MV-4-11 (cell line): ENCODE measurements at places on chromosomes 11 and 22.
A peak's percentile ranks its signal among the peaks of the same experiment; 100 is the strongest.

DNA sequence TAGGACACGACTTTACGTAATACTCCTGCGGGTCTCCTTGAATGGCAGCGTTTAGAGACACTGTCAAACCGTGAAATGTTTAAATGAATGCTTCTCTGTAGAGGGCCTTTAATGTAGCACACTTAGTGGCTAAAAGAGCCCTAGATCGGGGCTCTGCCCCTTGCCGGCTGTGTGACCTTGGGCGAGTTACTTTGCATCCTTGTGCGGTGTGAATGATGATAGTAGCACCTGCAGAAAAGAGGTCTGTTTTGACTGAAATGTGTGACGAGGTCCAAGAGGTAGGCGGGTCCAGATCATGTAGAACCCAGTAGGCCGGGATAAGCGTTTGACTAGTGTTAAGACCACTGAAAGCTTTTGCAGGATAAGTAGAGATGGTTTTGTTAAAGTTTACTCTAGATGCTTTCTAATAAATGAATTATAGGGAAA, 866 bp downstream of the MED17 start:
- no peak for DNase-seq

- DNase-seq: no peak
These were observed 30.4 kb downstream of the OPCML start for GRCh38 chr11:133501643-133502539.

GRCh38 chr11:63804259-63804658, 9.0 kb upstream of the SPINDOC start:
- DNase-seq: no peak

DNA sequence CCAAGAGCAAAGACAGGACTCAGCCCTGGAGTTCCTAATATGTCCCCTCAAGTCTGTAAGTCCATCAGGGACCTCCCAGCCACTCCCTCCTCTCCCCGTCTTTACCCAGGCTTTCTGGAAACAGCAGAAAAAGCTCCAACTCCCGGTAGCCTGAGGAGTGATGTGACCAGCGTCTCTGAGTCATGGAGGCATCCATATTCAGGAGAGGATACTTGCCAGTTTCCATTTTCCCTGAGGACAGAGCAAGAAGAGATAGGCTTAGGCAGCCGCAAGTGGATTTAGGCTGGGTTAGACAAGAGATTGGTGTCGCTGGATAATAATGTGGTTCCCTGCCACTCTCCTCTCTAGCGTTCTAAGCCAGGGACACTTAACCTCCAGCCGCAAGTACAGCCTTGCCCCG, 206.6 kb downstream of the GRIK4 start:
- no peak for DNase-seq

DNA sequence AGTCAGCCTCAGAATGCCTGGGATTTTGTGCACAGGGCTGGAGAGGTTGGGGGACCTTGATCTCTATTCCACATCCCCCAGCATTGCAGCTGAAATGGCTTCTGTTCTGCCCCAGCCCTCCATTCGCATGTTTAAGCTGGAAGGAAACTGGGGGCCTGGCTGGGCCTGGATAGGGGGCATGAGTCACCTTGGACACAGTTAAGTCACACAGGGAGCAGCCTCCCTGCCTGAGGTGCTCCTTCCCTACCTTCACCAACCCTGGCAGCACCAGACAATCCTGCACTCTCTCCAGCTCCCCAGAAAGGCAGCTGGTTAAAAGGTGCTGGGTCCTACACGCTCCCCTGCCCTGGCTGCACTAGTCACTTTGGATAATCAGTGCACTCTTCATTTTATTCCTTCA, 763 bp downstream of the SMIM45 start:
- no peak for DNase-seq

DNA sequence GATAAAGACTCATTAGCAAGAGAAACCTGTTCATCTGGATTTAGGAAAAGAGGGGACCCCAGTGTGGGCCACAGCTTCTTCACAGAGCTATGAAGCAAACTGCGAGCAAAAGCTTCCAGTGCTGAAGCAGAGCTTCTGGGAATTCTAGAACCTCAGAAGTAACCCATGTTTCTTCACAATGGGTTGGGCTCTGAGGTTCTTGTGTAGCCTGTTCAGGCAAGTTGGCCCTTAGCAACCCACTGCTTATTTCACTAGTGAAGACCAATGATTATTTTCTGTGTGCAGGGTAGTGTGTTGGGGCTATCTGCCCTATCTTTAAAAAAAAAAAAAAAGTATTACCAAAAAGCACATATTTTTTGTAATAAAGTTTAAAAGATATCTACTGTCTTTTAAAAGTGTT, at the start of gene ACRV1:
Gene ACRV1 (minus strand): TSS at position 101 of the 400 bp plus-strand sequence. CDS start 67 bp downstream, at position 34.
- DNase-seq: no peak

- no peak for DNase-seq
These were observed 12.6 kb upstream of the GLYATL1 start for GRCh38 chr11:58926695-58927094.

DNA sequence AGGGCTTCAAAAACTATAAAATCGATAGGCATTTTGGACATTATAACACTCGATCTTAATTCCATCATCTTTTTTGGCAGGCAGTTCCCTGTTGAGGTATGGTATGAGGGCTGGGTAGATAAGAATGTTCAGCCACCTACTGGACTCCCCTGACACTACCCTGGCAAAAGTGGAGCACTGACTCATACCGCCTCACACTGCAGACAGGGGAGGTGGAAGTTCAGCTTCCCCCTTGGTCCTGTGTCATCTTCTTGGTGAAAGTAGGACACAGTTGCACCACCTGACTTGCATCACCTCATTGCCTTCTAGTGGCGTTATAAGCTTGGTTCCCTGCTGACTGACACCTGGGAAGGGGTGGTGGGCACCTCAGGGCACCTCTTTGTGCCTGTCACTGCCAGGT, 30.4 kb downstream of the PAAF1 start:
- peak; percentile 54 for DNase-seq

GRCh38 chr11:68120273-68121066, 718 bp downstream of the CHKA start:
- DNase-seq: peak; percentile 25

GRCh38 chr11:75420224-75421034, 12.6 kb downstream of the KLHL35 start:
- DNase-seq: no peak

- peak; percentile 68 for DNase-seq
These were observed 11.5 kb downstream of the RELT start for GRCh38 chr11:73387594-73388264.

- no peak for DNase-seq
These were observed 30.2 kb downstream of the HTR3B start for GRCh38 chr11:113934761-113935160.

DNA sequence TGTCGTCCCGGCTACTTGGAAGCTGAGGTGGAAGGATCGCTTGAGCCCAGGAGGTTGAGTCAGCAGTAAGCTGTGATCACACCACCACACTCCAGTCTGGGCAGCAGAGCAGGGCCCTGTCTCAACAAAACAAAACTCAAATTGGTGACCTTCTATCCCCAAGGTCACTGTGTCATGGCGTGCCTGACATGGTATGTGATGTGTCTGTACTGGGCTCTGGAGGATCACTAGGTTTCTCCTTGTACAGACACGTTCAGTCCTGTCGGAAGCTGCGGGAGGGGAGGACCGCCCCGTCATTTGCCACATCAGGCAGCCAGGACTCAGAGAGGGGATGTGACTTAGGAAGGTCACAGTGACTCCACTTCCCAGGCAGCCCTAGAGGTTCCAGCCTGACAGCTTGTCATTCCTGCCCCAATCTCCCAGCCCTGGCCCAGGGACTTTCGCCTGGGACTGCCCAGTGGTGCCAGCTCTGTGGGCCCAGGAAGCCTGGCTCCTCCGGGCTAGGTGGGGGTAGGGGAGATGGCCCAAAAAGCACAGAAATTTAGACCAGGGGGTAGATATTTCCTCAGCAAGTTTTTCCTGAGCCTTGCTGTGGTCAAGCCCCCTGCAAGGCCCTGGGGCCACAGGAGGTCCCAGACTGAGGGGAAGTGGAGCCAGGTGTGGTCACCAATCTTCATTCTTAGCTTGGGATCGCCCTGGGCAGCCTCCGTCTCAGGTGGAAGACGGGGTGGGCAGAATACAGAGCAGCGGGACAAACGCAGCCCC, 53.2 kb downstream of the TRIOBP start:
- no peak for DNase-seq

DNA sequence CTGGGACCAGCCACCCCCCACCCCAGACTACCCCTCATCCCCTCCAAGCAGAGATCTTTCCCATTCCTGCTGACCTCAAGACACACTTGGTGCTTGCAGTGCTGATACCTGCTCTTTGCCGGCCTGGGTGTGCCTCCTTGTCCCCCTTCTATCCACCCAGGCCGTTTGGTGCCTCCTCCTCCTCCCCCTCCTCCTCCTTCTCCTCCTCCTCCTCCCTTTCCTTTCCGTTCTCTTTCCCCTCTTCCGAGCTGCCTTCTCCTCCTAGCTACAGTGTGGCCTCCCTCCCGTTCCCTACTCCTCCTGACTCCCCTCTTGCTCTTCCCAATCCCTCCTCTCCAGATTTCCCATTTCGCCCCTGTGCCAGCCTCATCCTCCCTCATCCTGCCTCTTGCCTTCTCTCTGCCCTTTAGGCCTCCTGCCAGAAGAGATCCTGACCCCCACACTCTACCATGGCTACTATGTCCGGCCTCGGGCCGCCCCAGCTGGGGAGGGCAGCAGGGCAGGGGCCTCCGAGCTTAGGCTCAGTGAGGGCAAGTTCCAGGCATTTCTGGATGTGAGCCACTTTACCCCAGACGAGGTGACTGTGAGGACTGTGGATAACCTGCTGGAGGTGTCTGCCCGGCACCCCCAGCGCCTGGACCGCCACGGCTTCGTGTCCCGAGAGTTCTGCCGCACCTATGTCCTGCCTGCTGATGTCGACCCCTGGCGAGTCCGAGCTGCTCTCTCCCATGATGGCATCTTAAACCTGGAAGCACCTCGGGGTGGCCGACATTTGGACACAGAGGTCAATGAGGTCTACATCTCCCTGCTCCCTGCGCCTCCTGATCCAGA, 712 bp downstream of the HSPB2 start:
- DNase-seq: no peak

- DNase-seq: no peak
These were observed 35.0 kb upstream of the BMAL1 start for GRCh38 chr11:13242564-13242963.

GRCh38 chr11:57288771-57289579, 35.8 kb downstream of the TNKS1BP1 start:
- no peak for DNase-seq

DNA sequence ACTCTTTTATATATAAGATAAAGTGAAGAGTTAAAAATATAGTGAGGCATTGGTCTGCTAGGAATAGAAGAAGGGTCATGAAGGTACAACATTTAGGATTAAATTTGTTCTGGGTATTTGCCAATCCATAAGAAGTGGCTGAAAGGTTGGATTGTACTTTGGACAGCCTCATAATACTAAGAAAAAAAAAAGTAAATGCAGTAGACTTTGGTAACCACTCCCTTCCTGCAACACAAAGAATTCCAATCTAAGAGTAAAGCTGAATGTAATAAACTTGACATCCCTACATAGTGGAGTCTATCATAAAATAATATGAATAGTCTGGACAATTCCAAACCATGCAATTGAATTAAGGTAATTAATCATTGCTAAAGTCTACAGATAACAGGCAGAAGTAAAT, 2294.4 kb downstream of the LRRC4C start:
- DNase-seq: no peak

DNA sequence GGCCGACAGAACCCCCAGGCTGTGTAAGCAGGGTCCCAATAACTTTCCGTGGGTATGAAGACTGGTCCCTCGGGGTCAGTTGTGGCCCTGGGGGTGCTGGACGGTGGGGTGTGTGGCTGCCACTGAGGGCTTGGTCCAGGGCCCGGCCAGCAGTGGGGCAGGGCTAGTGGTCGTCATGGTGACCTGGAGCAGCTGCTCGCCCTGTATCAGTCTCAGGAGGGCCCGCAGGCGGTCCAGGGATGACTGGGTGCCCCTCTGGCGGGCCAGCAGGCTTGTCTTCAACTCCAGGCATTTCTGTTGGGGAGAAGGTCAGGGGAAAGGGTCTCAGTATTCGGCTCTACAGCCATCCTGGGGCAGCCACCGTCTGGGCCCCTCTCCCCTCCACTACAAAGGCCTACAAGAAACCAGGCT, 126.8 kb downstream of the PHF21B start:
- DNase-seq: no peak

DNA sequence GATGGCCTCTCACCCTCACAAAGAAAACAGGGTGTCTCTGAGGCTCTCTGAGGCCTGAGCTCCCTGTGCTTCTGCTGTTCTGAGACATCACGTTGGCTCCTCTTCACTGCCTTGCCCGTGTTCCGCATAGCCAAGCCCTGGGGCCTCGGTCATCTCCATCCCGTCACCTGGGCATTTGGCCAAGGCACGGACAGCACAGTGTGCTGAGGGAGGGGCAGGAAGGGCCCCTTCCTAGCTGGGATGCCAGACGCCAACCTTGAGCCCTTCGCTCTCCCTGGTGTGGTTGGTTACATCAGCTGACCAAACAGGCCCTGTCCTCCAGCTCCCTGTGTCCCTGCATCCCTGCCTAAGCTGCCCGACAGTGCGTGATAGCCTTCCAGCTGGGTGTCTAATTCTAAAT, 25.9 kb downstream of the MOV10L1 start:
- DNase-seq: no peak

GRCh38 chr11:134845474-134846327, 433.7 kb upstream of the B3GAT1 start:
- DNase-seq: no peak

DNA sequence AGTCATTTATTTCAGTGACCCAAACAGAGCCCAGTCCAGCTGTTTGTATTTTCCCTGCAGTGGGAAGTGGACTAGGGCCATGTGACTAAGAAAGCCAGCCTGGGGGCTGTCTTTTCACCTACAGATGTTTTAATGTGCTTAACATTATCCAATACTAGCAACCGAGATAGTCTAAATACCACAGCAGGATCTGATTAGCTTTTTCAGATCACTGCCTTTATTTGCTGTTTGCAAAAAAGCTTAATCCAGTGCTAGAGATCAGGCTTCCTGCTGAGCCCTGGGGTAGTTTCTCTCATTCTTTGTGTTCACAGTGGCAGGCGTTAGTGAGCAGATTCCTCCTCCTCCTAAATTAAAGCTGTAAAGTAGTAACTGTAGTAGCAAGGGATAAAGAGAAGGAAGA, 35.0 kb downstream of the ZC3H12C start:
- DNase-seq: no peak

- DNase-seq: no peak
These were observed 268.0 kb upstream of the ANO3 start for GRCh38 chr11:26063915-26064314.

- no peak for DNase-seq
These were observed 26.2 kb downstream of the TRIM66 start for GRCh38 chr11:8656291-8656690.

- peak; percentile 68 for DNase-seq
These were observed 917 bp downstream of the RPS6KA4 start for GRCh38 chr11:64359712-64360445.

GRCh38 chr11:35553021-35553420, 27.6 kb upstream of the PAMR1 start:
- DNase-seq: no peak
